ENCODE measurements at places on chromosomes 7 and 10.

- DNase-seq: no peak
Observed at GRCh38 chr7:111232249-111233084, 141.5 kb downstream of the LRRN3 start.

DNA sequence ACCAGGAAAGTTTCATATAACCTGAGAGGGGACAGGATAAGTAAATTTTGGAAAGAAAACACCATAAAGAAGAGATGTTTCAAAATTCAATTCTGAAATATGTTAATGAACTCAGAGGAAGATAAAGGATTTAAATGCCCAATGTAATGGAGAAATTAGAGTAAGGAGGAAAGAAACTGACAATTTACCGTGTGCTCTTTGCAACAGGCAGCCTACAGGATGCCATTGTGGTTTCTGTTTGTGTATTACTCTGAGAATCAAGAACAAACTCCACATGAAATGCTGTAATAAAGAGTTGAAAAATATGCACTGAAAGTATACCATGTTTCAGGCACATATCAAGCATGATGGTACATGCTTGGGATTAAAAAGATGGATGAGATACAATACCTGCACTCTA is 44.8 kb upstream of the GLCCI1 start:
- no peak for DNase-seq

DNA sequence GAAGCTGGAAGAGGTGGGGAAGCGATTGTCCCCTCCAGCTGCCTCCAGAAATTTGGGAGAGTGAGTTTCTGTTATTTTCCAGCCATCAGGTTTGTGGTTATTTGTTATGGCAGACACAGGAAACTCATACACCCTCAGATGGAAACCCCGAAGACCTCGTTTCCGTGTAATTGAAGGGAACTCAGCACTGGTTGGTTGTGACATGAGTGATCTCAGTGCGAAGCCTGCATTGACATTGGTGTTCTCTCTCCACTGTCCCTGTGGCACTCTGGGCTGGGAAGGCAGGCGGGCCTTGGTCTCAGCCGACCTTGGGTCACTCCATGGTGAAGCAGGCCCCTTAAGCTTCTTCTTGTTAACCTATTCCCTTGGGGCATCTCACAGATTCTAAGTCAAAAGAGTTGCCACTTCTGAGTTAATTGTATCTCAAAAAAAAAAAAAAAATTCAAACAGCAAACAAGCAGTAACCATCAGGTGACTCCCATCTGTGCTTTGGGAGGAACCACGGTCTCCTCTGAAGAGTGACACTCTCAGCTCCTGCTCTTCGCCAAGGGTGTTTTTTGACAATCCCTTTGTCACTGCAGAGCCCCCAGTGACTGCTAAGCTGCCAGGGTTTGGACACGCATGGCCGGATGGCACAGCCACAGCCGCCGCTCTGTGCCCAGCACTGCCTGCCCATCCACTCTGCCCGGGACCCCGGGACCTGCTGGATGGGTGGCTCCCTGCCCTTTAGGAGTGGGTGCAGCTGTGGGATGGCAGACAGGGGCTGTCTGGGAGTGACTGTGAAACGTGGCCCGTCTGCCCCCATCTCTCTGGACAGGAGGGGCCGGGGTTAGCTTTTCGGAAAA is 233.6 kb downstream of the PRPF18 start:
- no peak for DNase-seq

DNA sequence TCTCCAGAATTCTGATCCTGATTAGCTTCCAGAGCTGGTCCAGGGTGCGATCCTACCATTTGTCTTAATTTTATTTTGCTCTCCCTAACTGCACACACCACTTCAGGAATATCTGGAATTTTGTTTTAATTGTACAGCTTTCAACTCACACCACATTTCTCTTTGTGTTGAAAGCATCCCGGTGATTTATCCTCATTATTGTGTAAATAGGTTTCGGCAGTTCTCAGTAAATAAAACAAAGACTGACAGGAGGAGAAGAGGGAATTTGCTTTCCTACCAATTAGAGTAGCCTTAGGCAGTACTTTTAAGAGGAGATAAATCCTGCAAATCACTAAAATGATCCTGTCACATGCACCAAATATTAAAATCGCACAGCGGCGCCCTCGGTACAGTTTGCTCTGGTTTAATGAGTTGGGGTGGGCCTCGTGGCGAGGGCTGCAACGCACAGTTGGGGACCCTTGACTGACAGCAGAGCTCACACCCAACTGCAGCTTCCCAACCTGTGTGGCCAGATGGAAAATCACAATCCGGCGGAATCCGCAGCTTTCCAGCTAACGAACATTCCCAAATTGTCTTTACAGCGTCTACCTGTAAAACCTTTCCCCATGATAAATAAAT is 62.6 kb downstream of the EBF3 start:
- DNase-seq: no peak

GRCh38 chr7:91043186-91043585 is 221.0 kb upstream of the FZD1 start:
- DNase-seq: no peak

- DNase-seq: no peak
Observed at GRCh38 chr7:91653286-91653685, 227.2 kb downstream of the MTERF1 start.

GRCh38 chr10:17649836-17650235 is 5.9 kb downstream of the STAM start:
- no peak for DNase-seq

DNA sequence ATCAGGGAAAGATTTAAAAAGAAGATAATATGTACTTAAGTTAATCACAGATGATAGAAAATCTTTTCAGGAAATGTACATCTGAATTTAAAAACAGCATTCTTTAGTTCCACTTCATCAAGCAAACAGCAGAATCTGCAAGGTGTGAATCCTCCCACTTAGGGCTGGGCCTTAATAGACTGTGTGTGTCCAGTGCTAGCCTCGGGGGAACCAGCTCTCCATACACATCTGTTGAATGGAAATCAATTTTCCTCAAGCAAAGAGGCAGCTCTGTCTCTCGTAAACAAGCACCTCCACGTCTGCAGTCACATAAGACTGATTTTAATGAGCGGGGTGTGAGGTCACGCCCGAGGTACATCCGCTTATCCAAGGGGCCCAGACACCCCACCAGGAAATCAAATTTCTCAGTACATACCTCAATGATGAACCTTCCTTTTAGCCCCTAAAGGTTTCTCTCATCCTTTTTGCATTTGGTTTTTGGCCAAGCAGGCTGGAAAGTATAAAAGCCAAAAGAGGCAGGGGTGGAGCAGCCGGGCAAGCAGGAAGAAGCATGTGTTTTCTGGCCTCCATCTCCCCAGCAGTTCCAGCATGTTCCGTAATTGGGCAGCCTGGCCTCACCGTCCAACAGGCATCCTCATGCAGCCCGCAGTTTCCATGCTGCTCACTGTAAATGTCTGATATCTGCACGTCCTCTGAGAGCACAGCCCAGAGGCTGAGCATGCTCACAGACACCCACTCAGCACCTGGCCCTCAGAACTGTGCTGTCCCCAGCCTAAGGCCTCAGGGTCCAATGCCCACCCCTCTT is 131.3 kb downstream of the GLI3 start:
- no peak for DNase-seq

DNA sequence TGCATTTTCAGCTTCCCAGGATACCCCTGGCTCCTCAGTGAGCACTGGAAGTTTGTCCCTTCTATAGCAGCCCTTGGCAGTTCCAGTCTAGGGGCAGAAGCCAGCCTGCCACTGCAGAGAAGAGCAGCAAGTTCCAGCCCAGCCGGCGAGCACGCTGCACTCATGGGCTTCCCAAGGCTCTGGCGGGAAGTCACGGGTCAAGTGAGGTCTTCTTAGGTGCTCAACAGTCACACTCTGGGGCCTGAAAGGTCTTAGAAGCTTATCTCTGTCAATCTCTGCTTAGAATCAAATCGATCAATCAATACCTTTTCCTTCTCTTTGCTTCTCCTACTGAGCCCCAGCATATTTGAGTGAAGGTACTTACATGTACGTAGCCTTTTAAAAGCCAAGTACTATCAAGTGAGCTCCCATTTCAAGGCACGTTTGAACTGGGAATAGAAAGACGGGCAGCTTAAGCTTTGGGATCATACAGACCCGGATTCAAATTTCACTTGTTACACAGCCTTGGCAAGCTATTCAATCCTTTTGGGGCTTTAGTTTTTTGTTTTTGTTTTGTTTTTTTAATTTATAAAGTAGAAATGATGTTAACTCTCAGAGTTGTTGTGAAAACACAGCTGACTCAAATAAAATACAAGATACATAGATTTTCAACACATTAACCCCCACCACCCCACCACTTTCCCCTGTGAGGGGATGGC is 152.6 kb upstream of the KLF14 start:
- no peak for DNase-seq

DNA sequence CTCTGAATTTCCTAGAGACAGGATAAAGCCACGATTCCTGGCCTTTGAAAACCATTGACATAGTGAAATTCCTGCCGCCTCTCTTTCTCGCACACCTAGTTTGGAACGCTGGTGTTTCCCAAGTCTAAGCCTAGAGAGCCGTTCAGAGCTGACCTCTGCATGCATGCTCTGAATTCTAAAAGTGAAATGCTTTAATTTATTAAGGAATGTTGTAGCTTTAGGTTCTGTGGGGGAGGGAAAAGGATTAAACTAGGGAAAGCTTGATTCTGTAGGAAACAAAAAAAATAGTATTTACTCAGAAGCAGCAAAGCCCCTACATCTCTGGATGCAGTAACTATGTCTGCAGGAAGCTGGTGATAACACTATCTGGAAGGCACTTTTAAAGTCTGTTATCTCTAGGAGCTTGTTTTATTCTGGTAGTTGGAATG is 27.3 kb downstream of the PFKP start:
- DNase-seq: no peak

DNA sequence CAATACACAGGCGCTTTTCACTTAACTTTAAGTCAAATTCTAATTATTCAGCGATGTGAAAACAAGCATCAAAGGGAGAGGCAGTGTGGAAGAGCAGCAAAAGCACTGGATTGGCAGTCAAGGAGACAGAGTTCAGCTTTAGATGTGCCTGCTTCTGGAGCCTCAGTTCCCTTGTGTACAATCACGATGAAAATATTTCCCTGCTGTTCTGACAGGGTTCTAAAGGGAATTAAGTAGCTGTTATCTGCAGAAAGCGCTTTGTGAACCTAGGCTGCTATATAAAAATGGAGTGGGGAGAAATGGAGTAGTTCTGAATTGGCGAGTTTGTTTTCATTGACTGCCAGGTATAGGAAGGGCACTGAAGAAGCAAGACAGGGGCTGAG is 237.8 kb upstream of the SP8 start:
- no peak for DNase-seq

GRCh38 chr10:70974351-70974901 is 86.1 kb upstream of the PCBD1 start:
- DNase-seq: no peak
